Myocyte (in vitro differentiated cells): ENCODE measurements at places on chromosomes 5 and 9. TPM values are rescaled to one million over a fixed set of nuclear protein-coding genes. Genes with fewer than 3 reads are reported as not detected.

Gene TOMM5
- total RNA-seq: 107 and 109 TPM in 2 replicates

Gene ADAMTS16
- 0.75 and 1.7 TPM in 2 replicates for total RNA-seq

Gene PCDHB4
- total RNA-seq: 6.6 and 7.1 TPM in 2 replicates

Gene IL4
- not detected in 2 replicates for total RNA-seq

Gene QRFP
- not detected in 2 replicates for total RNA-seq

Gene SH3TC2
- total RNA-seq: 3.9 and 4.3 TPM in 2 replicates

Gene DMRT3
- not detected in 2 replicates for total RNA-seq

Gene WDR31
- total RNA-seq: 0.83 and 1.4 TPM in 2 replicates

Gene ADAMTS2
- total RNA-seq: 25.5 and 31.9 TPM in 2 replicates

Gene DAB2IP
- total RNA-seq: 4.5 and 6.6 TPM in 2 replicates

Gene INSL4
- total RNA-seq: not detected in 2 replicates

Gene PCDHB7
- total RNA-seq: 5.1 and 6.6 TPM in 2 replicates

Gene TAF7
- total RNA-seq: 97.0 and 116 TPM in 2 replicates

Gene UNC5A
- total RNA-seq: 0.21 and 0.68 TPM in 2 replicates

Gene PSAT1
- 47.0 and 48.0 TPM in 2 replicates for total RNA-seq

GRCh38 chr5:133406208-133406976 lies 205.9 kb downstream of the FSTL4 start:
- no peak for DNase-seq

DNA sequence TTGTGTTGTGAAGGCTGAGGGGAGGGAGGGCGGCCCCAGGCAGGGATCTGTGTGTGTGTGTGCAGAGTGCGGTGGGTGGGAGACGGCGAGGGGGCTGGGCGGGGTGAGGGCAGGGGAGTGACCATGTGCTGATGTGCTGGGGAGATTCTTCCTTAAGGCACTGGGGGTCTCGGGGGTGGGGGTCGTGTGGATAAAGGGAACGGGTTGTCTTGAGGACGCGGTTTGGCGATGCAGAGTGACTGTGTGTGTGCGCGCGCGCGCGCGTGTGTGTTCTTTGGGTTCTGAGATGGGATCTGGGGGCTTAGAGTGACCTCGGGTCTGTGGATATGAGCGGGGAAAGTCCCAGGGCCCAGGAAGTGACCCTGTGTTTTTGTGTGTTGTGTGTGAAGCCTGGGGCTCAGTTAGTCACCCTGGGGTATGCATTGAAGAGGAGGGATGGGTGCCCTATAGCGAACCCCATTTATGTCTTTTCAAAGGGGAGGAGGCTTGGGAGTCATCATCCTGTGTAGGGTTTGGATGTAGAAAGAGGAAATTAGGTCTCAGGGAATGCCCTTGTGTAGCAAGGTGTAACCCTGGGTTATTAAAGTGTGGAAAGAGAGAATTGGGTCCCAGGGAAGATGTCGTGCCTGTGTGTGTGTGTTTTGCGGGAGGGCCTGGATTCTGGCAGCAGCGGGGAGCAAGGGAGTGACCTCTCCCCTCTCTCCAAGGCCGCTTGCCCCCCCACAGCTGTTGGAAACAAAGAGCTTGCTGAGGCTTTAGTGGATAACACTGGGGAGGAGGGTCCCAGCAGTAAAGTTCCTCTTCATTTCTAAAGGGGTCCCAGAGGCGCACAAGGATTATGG lies 1.4 kb downstream of the TMEFF1 start:
- DNase-seq: no peak

DNA sequence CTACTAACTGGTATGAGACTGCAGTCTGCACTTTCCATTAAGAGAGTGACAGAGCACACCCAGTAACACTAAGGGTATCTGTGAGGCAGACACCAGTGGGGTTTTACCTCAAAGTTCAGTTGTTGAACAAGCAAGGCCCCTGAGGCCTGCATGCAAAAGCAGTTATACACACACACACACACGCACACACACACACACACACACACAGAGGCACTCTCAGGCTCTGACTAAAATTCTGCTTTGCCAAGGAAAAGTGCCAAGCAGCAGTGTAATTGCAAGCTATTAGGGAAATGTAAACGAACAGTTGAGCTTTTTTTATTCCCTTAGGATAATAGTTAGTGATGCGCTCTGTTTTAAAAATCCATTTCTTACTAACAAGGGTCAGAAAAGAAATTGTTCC lies 377.1 kb downstream of the SPOCK1 start:
- DNase-seq: no peak

DNA sequence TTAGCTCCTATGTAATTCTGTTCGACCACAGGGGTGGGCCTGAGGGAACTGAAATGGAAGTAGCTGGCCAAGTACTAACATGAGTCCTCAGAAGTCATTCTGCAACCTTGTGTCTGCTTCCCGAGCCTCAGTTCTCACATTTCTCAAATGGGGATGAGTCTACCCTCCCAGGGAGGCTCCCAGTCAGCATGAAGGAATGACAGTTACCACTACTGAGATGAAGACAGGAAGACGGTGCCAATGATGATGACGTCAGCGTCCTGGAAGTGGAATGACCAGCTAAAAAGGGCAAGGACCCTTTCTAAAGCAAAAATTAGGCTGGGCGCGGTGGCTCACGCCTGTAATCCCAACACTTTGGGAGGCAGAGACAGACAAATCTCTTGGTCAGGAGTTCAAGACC lies 6.8 kb downstream of the PIP5KL1 start:
- peak; percentile 78 for DNase-seq

DNA sequence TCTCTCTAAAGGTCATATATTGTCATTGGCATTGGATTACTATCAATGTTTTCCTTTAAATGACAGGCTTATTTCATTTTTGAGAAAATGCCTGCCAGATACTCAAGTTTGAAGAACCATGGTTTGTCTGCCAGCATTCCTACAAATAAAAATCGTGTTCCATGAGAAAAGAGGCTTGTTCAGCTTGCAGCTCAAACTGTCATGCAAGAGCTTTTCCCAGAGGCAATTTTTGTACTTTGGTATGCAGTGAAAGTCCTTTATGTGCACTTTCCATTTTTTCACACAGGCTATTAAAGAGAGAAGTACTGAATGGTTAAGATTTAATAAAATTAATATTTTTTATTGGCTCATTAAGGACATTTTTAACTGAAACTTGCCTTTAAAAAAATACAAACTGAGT lies 110.4 kb downstream of the FBXO4 start:
- DNase-seq: no peak

- DNase-seq: peak; percentile 64
Observed at GRCh38 chr5:77171141-77171910, 39.2 kb upstream of the PDE8B start.

- no peak for DNase-seq
Observed at GRCh38 chr5:163894645-163895044, 389.2 kb downstream of the MAT2B start.

DNA sequence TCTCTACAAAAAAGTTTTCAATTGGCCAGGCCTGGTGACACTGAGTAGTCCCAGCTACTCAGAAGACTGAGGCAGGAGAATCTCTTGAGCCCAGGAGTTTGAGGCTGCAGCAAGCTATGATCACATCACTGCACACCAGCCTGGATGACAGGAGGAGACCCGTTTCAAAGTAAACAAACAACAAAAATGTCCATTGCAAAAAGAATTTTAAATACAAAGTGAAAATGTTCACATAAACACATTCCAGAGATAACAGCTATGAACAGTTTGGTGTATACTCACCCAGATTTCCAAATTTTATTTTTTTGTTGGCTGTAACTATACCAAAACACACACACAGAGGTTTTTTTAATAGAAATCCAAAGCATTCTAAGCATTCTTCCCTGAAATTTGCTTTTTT lies 39.8 kb downstream of the ADRA1B start:
- no peak for DNase-seq

DNA sequence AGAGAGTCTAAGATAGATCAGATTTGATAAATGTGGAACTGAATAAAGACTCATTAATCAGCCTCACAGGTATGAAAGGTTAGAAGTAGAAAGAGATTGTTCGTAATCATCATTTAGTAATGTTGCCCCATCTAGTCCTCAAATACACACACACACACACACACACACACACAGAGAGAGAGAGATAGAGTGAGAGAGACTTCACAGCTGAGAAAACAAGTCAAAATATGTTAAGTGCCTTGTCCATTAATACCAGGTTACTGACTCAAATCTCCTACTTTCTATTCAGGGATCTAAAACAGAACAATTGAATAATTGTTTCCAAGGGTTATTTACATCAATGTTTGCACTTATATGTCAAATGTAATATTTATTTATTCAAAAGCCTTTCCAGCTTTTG lies 284.6 kb downstream of the MRPS30 start:
- DNase-seq: no peak

DNA sequence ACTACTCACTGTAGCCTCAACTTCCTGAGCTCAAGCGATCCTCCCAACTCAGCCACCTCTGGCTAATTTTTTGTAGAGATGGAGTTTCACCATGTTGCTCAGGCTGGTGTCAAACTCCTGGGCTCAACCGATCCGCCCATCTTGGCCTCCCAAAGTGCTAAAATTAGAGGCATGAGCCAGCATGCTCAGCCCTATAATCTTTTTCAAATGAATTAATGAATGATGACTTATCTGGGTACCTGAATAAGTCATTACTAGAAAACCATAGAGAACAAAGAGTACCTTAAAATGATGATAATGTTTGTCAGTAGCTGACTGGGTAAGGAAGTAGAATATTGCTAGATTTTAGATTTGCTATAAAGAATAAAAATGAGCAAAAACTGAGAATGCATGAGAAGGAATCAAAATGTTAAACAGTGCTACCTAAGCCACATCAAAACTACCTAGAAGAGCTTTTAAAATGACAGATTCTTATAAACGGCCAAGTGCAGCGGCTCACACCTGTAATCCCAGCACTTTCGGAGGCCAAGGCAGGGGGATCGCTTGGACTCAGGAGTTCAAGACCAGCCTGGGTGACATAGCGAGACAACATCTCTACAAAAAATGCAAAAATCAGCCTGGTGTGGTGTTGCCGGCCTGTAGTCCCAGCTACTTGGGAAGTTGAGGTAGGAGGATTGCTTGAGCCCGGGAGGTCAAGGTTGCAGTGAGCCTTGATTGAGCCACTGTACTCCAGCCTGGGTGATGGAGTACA lies 13.6 kb downstream of the FNBP1 start:
- DNase-seq: no peak

DNA sequence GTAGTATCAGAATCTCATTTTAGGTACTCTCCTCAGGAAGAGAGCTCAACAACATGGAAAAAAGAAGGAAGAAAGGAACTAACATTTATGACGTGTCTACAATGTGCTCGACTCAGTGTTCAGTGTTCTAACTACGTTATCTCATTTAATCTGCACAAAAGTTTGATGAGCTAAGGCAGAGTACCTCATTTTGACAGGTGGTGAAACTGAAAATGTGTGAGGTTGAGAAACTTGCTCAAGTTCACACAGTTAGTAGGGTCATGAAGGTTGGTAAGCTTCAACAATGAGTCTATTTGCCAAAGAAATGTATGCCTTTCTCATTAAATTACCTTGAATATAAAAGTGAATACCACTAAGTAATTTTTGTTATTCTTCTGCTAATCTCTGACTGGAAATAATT lies 165.1 kb downstream of the CAAP1 start:
- no peak for DNase-seq

GRCh38 chr9:94937214-94937903 lies 210.9 kb downstream of the AOPEP start:
- peak; percentile 49 for DNase-seq

- DNase-seq: no peak
Observed at GRCh38 chr5:168984135-168984675, 316.7 kb downstream of the SLIT3 start.

DNA sequence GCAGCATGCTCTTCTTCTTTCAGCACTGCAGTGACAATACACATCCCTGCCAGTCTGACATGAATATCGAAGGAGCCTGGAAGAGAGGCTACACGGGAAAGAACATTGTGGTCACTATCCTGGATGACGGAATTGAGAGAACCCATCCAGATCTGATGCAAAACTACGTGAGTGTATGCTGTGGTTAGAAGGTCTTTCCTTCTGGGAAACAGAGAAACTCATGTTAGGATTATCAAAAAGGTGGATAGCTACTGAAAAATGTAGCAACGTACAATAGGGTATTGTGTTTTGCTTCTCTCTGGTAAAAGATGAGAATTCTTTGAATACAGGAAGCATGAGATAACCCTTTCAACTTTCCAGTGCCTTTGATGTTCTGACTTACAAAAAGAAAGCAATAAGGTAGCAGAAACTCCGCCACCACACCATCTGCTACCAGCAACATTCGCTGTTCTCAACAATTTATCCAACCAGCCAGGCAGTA lies 133.3 kb downstream of the PCSK5 start:
- no peak for DNase-seq

- DNase-seq: no peak
Observed at GRCh38 chr9:22241611-22242010, 205.0 kb upstream of the DMRTA1 start.

DNA sequence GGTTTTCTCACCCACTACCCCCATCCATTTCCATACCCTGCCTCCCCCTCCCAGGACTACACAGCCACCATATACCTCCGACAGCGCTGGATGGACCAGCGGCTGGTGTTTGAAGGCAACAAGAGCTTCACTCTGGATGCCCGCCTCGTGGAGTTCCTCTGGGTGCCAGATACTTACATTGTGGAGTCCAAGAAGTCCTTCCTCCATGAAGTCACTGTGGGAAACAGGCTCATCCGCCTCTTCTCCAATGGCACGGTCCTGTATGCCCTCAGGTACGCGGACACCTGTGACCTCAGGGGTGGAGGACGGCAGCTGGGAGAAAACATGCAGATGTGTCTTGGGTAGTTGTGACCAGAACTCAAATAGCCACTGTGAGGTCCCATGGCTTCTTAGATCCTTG lies 11.6 kb downstream of the GABRP start:
- no peak for DNase-seq

- DNase-seq: no peak
Observed at GRCh38 chr5:156667616-156668015, 182.5 kb upstream of the PPP1R2B start.

- no peak for DNase-seq
Observed at GRCh38 chr5:166856791-166857190, 1434.7 kb upstream of the WWC1 start.

GRCh38 chr9:126372716-126373115 lies 46.1 kb downstream of the MVB12B start:
- DNase-seq: no peak

DNA sequence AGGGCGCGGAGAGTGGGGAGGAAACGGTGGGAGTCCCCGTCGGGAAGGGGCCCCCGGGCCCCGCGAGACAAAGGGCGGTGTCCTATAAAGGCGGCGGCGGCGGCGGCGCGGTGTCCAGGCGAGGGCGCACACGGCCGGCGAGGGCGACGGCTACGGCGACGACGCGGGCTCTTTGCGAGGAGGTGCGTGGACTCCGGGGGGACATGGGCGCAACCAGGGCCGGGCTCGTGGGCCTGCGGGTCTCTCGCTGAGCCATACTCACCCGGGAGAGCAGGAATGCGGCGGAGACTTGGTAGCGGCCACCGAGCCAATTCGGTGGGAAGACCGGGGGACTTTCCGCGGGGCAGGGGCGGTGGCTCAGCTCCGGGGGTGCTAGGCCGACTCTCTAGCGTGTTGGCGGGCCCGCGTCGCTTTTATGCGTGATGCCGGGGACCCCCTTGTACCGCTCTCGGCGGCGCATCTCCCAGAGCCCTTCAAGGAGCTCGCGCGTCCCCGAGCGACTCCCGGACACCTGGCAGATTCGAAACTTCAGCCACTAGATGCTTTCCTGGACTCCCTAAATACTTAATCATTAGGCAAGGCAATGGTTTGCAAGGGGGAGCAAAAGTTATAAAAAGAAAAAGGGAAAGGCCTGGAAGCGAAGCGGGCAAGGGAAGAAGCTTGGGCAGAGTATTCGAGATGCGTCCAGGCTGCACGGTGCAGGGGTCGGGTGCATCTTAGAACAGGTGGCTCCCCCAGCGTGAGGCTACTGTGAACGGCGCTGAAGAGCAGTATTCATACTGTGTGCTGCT lies 5.9 kb upstream of the TAL2 start:
- peak; percentile 53 for DNase-seq
